ENCODE measurements at places on chromosomes 7 and 10.

DNA sequence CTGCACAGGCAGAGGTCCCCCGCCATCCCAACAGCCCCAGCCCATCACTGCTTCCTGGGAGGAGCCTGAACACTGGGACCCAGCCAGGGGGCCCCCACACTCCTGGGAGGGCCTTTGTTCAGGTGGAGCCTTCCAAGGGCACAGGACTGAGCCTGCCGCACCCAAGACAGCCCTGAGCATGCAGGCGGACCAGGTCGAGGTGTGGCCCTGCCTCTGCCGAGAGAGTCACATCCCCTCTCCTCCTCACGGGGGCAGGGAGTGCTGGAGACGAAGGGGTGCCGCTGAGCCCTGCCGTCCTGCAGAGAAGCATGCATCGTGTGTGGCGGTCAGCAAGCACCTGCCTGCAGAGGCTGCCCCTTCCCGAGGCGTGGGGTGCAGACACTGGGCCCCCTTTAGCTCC, 7.3 kb upstream of the MAFK start:
- DNase-seq, result no peak

GRCh38 chr10:48306870-48307710, 613 bp downstream of the MAPK8 start:
- DNase-seq, result peak; percentile 57

GRCh38 chr10:102868911-102869257, 386 bp upstream of the AS3MT start:
- DNase-seq, result peak; percentile 23

GRCh38 chr10:124820121-124820520, 18.5 kb downstream of the ABRAXAS2 start:
- DNase-seq, result no peak

- no peak for DNase-seq
These were observed 421 bp upstream of the NODAL start for GRCh38 chr10:70441895-70442309.

- DNase-seq, result no peak
These were observed 104.3 kb downstream of the KCNMA1 start for GRCh38 chr10:77533146-77533886.

- peak; percentile 33 for DNase-seq
These were observed 20.7 kb downstream of the MET start for GRCh38 chr7:116692401-116693308.

- DNase-seq, result no peak
These were observed 127.9 kb upstream of the SEM1 start for GRCh38 chr7:96837593-96837992.

- no peak for DNase-seq
These were observed 3.9 kb downstream of the DCLRE1A start for GRCh38 chr10:113849946-113850345.

- DNase-seq, result no peak
These were observed 126.8 kb downstream of the TPK1 start for GRCh38 chr7:144709066-144709465.

GRCh38 chr10:61642150-61642571, 20.6 kb upstream of the CABCOCO1 start:
- no peak for DNase-seq

DNA sequence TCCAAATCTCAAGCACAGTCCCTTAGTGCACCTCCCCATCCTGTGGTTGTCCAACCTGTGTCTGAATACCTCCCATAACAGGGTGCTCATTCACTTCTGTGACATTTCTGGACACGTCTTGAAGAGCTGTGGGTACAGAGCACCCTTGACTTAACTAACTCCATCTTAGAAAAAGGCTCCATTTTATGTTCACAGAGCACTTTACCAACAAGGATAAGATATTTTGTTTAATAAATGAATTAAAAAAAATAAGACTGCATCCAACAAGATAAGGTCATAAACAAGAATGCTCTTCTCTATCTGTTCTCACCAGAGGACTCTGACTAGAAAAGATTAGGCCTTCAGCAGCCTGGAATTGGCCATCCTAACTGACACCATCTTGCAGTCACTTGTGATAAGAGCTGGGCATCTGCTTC, 335.2 kb upstream of the ZNF32 start:
- no peak for DNase-seq

- DNase-seq, result peak; percentile 90
These were observed 129.0 kb downstream of the BICC1 start for GRCh38 chr10:58641708-58642107.

DNA sequence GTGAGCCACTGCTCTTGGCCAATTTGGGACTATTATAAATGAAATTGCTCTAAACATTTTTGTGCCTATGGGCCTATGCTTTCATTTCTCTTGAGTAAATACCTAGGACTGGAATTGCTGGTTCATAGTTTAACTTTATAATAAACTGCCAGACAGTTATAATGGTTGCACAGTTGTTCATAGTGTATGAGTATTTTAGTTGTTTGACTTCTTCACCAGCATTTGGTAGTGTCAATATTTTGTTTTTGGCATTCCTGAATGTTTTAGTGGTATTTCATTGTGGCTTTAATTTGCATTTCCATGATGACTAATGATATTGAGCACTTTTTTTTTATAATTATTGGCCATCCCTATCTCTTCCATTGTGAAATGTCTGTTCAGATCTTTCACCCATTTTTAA, 29.5 kb downstream of the PLEKHA8 start:
- DNase-seq, result peak; percentile 80

- DNase-seq, result no peak
These were observed 134.2 kb downstream of the TSPAN12 start for GRCh38 chr7:120723465-120724385.

DNA sequence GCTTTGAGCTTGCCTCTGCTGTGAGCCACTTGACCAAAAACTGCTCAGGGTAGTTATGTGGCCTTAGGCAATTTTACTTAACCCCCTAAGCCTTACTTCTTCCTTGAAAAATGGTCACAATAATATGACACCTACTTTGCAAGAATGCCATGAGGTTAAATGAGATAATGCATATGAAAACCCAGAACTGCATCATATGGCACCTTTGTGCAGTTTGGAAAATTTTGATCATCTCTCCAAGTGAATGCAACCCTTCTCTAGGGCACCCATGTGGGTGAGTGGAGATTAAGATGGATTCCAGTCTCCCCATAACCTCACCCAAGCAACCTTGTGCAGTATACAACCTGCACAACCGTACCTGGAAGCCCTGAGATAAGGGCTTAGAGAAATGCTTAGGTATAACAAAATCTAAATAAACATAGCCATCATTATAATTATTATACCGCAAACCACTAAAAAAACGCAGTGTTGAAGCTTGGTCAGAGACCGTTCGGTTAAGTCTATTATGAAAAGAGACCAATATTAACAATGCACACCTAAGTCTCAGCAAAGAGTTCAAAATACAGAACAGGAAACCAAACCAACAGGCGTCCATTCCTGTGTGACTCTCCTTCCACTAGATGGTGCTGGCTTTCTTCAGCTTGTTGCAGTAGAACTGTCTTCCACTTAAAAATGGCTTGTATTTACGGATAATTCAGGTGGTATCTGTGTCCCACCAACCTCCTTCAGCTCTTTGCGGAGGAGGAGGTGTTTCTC, 21.0 kb upstream of the ASB15 start:
- peak; percentile 27 for DNase-seq

DNA sequence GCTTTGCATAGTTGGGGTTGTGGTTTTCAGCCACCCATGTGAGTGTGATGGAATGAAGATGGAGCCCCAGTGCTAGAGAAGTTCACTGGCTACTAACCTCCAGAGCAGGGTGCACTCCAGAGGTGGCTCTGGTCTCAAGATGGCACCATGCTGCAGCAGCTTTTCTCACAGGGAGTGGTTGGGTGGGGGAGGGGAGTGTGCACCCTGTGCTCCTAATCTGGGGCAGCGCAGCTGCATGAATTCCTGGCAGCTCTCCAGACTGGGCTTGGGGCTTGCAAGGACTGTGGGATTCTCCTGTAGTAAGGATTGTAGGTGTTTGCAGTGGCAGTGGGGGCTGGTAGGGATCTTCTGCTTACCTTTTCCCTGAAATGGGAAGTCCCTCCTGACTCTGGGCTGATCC, 23.7 kb downstream of the PHTF2 start:
- DNase-seq, result no peak

DNA sequence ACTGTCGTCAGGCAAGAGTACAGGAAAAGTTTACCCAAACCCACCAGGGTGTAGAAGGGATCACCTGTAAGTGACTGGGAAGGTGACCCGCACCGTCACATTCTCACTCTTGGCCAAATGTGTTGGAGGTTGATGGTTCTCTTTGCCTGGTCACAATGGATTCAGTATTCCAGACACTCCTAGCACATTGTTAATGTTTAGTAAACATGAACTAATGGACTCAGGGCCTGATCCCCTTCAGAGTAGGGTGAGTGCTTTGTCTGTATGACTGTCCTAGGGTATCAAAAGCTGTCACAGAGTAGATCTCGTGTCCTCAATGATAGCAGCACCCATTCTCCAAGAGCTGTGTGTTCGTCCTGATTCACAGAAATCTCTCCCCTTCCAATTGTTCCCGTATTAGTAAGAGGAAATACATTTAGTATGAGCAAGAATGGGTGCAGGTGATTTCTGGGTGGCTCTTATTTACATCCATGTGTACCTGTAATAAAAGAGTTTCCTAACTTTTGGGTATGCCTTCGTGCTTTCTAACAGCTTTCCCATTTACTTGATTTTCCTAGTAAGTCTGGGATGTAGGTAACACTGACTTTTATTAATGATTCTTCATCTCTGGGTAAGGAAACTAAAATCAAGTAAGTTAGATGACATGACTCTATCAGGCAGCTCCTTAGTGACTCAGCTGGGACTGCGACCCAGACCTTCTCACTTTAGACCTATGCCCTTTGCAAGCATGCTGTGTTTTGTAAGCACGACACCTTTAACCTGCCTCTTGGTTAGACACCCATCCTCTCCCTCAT, 4.7 kb downstream of the EEPD1 start:
- no peak for DNase-seq

DNA sequence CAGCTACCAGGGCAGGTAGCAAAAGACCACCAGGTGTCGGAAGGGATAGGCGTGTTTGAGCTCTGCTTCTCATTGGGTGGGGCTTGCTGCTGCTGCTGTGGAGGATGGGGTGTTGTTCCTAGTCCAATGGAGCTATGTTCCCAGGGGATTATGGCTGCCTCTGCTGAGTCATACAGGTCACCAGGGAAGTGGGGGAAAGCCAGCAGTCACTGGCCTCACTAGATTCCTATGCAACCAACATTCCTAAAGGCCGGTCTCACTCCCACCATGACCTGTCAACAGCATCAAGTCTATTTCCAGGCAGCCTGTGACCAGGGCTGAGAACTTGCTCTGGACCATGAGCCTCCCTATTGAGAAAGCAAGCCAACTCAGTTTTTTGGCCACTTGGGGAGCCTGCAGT, 1160.8 kb downstream of the REEP3 start:
- peak; percentile 83 for DNase-seq

DNA sequence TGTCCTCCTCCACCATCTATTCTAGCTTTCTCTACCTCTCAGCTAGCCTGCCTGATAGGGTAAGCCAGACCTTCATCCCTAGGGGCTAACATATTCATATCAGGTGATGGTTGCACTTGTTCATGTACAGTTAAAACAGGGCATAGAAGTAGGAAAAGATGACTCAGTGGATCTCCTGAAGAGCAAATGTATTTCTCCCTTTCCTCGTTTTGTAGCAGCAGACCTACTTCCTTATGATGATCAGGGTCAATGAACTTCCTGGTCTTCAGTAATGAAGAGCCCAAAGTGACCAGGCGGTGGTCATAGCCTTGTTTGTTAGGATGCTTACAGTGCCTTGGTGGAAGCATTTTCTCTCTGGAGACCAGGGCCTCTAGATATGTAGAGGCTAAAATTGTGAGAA, 6.3 kb downstream of the LIPJ start:
- DNase-seq, result no peak

DNA sequence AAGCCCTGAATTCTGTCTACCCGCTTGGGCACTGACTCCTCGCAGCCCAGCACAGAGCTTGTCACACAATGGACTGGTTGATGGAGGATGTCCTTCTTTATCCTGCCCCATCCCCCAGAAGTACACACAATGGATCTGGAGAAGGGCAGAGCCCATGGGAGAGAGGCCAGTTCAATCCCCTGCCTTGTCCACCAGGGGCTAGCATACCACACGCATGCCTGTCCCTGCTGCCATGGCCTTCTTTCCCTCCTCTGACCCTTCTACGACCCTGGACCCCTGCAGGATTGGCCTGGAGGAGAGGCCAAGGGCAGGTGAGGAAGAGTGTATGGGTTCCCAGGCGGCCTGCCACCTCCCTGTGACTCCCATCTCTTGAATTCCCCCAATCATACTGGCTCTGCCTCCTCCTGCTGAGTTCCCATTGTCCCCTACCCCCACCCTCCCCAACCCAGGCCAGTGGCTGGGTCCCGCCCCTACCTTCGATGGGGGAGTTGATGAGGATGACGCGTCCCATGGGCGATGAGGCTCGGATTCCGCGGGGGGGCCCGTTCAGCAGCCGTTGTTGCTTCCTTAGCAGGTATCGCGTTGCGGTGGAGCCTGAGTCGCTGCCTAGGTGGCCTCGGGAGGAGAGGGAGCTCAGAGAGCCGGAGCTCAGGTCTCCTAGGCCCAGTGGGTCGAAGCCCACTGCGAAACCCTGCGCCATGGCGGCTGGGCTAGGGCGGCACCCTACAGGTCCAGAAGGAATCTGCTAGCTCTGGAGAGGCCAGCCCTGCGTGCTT, 1.2 kb downstream of the PDZD7 start:
- DNase-seq, result no peak

GRCh38 chr10:43263551-43264343, 3.1 kb downstream of the RASGEF1A start:
- DNase-seq, result no peak

- peak; percentile 59 for DNase-seq
These were observed 151.5 kb downstream of the JAZF1 start for GRCh38 chr7:28029051-28029450.

DNA sequence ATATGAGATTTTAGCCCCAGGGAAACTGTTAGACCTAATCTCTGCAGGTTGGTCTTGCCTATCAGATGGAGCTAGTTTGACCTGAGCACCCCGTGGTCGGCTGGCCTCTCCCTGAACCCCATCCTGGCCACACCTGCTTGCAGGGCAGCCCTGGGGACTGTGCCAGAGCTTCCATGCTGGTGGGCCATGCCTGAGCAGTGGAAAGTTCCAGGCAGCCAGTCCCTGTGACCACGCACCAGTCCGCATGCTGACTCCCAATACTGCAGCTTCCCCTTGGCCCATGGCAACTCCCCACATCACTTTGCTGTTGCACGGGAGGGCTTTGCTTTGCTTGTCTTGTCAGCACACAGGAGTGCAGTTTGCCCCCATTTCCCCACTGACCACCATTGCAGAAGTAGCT, 427.8 kb upstream of the SEMA3D start:
- no peak for DNase-seq

- DNase-seq, result peak; percentile 64
These were observed 177.3 kb downstream of the C7orf25 start for GRCh38 chr7:42734568-42734967.

Measured in fibroblast of skin of back (primary cell).